Hindlimb muscle (tissue), 1 donor: ENCODE measurements at places on chromosomes 6 and 20. TPM values are rescaled to one million over a fixed set of nuclear protein-coding genes. Genes with fewer than 3 reads are reported as not detected.

DNA sequence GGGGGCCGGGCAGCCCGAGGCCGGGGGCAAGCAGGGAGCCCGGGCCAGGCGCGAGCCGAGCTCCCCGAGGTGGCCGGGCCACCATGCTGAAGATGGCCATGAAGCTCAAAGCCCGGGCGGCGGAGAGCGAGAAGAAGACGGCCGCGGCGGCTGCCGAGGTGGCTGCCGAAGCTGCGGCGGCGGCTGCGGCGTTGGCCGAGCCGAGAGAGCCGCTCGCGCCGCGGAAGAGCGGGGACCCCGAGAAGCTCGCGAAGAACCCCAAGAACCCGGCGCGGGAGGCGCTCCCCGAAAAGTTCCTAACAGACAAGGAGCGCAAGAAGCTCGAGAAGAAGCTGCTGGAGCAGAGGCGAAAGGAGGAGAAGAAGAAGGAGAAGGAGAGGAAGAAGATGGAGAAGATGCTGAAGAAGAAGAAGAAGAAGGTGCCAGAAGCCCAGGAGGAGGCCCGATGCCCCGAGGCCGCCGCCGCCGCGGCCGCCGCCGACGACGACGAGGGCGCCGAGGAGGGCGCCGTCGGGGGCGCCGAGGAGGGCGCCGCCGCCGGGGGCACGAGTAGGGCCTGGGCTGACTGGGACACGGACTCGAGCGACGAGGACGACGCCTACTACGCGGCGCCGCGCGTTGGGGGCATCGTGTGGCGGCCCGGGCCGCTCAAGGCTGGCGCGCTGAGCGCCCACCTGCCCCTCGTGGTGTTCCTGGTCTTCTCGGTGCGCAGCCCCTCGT, 37.4 kb downstream of the GNAS start:
- DNase-seq = no peak

DNA sequence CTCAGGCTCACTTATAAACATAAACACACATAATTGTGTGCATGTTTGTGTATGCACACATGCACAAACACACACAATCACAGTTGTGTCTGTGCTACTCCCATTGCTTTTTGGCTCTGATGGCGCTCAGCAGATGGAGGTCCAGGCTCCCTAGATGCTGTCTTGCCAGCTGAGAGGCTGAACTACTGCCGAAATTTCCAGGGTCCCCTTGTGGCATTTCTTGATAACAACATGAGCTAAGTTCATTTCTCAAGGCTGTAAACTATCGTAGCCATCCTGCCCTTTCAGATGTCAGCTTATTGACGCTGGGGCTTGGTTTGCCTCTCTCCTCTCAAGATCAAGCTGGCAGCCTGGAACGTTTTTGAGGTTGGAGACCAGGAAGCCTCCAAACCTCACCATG, 313.9 kb upstream of the RNF24 start:
- DNase-seq = no peak

GRCh38 chr6:10613077-10613476, 81.3 kb downstream of the C6orf52 start:
- no peak for DNase-seq

DNA sequence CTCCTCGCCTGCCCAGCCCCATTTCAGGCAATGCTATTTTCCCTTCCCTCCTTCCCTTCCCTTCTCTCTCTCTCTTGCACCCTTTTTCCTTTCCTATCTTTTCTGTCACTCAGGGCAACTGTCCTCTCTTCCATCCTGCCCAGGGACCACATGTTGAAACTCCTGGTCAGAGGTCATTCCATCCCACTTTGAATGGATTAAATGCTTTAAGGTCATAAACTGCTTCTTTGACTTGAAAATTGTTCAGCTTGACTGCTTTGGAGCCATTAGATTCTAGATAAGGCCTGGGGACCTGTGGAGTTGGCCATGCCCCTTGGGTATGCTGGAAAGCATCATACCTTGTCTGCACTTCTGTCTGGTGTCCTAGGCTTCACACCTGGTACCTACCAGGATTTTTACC, 106.1 kb downstream of the DTNBP1 start:
- DNase-seq = no peak

DNA sequence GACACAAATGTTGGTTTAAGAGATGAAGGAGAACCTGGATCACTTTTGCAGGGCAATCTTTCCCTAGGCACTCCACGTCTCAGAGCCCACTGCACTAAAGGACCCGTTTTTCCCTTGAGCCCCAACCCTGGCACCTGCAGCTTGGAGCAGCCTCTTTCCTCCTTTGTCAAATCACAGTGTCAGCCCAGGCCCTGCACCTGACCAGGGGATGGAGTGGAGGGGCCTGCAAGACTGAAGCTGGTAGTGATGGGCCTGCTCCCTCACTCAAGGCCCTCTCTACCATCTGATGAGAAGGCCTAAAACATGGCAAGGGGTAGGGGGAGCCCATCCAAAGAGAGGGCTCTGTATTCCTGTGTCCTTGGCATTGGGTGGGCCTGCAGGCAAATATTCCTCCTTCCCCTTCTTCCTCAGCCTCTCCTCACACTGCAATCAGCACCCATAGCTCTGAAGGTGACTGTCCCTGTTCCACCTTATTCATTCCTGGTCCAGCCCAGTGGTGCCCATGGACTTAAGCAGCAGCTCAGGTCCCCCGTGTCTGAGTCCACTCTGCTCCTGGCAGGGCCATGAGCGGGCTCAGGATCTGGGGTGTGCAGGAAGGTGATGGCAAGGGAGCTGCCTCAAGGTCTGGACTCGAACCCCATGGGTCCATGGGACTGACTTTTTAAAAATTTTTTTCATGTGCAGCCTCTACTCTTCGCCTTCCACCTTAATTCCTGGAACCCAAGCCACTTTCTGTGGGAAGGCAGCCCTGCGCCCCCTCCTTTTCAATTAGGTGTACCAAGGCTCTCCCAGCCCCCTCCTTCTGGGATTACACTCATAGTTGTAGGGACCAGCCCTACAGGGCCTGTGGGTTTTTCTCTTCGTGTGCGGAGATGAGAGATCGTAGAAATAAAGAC, 6.7 kb downstream of the RAET1G start:
- no peak for DNase-seq

DNA sequence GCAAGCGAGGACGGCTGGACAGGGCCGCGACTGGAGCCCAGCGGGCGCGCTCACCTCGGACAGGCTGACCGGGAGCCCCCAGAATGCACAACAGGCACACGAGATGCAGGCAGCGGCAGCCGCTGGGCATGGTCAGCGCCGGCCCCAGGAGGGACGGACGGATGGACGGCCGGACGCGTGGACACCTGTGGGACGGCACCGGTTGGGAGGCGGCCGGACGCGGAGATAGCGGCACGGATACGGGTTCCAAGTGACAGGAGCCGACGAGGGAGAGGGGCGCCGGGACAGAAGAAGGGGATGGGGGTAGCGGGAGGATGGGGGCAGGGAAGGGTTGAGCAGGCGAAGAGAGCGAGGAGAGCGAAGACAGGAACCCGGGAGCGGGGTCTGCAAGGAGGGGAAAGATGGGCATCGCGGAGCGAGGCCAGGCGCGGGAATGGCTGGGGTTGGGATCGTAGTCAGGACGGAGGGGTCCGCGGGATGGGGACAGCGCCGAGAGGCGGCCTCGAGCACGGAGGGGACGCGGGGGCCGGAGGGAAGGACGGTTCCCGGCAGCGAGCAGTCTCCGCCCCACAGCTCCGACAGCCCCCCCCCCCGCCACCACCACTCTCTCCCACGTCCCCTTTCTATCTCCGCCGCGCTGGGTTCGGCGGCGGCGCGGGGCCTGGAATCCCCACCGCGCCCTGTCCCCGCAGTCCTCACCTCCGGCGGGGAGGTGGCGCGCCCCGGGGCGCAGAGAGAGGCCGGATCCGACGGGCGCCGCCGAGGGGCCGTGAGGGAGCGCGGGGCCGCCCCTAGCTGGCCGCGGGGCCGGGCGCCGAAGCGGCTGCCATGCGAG, 435 bp downstream of the DLK2 start:
- peak; percentile 87 for DNase-seq

GRCh38 chr20:43540673-43541060, 18.2 kb upstream of the SGK2 start:
- DNase-seq = no peak

Gene ANKRD66
- 0.61 TPM for polyA plus RNA-seq

Gene MYMX
- 20.5 TPM for polyA plus RNA-seq
